ENCODE measurements at places on chromosomes 12 and 14.

- DNase-seq, result no peak
- no peaks in the 10 kb centered on the region for H3K4me1 ChIP-seq
- H3K36me3 ChIP-seq, result no peaks in the 10 kb centered on the region
- H3K27me3 ChIP-seq, result no peaks in the 10 kb centered on the region
- H3K4me3 ChIP-seq, result no peak overlapping the region
Observed at GRCh38 chr12:69129017-69129416, 110.4 kb upstream of the CPSF6 start.

DNA sequence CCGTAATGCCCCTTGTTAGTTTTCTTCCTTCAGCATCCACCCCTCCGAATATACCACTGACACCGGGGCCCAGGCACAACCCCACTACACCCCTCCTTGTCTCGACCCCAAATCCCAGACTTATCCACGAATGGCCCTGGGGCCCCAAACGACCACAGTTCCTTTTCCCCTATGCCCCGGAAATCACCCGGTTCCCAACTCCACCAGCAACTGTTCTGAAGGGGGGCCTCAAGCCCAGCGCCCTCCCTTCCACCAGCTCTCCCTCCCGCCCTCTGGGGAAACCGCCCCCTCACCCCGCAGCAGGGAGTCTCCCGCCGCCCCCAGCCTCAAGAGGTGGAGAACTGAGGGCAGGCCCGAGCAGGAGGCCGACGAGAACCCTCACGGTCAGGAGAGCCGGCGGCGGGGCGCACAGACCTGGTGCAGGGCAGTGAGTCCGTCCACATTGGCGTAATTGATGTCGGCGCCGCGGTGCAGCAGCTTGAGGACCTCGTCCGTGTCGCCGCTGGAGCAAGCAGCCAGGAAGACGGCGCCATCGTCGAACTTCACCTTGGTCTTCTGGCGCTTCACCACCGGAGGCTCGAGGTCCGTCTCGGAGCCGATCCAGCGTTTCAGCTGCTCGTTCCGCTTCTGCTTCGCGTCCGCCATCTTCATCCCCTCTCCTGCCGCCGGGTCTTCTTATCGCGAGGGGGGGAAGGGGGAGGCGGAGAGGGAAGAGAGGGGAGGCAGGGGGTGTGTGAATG, 446 bp downstream of the PPP1R12A start:
- H3K4me3 ChIP-seq, result peak overlapping the region; percentile 81
- H3K27ac ChIP-seq, result peak overlapping the region; percentile 99
- H3K4me1 ChIP-seq, result peaks cover 16% of the 10 kb centered on the region
- H3K27me3 ChIP-seq, result no peaks in the 10 kb centered on the region

- no peaks in the 10 kb centered on the region for H3K27me3 ChIP-seq
- no peaks in the 10 kb centered on the region for H3K4me1 ChIP-seq
- no peaks in the 10 kb centered on the region for H3K36me3 ChIP-seq
- H3K4me3 ChIP-seq, result no peak overlapping the region
- no peak for DNase-seq
Observed at GRCh38 chr12:64840119-64840518, 15.7 kb downstream of the TBC1D30 start.

- DNase-seq, result no peak
- H3K27ac ChIP-seq, result no peak overlapping the region
- no peak overlapping the region for H3K4me3 ChIP-seq
Observed at GRCh38 chr12:85626001-85626783, 210.0 kb downstream of the RASSF9 start.

GRCh38 chr14:92902726-92903125, 20.2 kb upstream of the CHGA start:
- H3K36me3 ChIP-seq, result no peaks in the 10 kb centered on the region
- no peak for DNase-seq
- H3K4me3 ChIP-seq, result no peak overlapping the region

DNA sequence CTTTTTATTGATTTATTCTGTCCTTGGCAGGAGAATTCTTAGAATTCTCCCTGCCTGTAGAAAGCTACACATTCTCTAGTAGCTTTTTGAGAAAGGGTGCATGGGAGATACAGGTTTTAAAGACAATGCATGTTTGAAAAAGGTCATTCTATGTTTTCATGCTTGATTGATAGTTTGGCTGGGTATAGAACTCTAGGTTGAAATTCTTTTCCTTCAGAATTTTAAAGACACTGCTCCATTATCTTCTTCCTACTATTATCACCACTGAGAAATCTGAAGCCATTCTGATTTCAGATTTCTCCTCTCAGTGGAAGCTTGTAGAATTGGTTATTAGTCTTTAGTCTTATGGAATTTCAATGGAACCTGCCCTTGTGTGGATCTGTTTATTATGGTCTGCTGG, 14.0 kb downstream of the ATF7IP start:
- H3K27ac ChIP-seq, result no peak overlapping the region
- no peak overlapping the region for H3K4me3 ChIP-seq
- no peaks in the 10 kb centered on the region for H3K27me3 ChIP-seq

GRCh38 chr14:77055981-77056380, 27.5 kb upstream of the IRF2BPL start:
- no peak for DNase-seq
- H3K4me1 ChIP-seq, result no peaks in the 10 kb centered on the region
- H3K27me3 ChIP-seq, result no peaks in the 10 kb centered on the region
- no peaks in the 10 kb centered on the region for H3K36me3 ChIP-seq

DNA sequence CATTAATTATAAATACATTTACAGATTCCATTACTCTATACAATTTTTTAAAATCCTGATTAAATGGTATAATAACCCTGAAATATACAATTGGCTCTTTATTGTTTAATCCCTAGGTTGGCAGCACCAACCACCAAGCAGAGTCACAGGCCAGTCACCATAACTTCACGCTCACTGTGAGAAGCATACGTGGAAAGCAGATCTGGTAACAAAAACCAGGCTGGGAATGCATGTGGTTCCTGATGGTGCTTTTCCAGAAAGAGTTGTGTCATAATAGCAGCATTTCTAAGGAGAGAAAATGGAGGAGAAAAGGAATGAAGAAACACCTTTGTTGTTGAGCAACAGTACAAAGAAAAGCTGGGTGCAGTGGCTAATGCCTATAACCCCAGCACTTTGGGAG, 66.1 kb downstream of the SIX6 start:
- H3K4me1 ChIP-seq, result no peaks in the 10 kb centered on the region
- H3K4me3 ChIP-seq, result no peak overlapping the region
- DNase-seq, result no peak
- no peaks in the 10 kb centered on the region for H3K36me3 ChIP-seq
- no peaks in the 10 kb centered on the region for H3K27me3 ChIP-seq

- no peak overlapping the region for H3K27ac ChIP-seq
- H3K4me3 ChIP-seq, result no peak overlapping the region
- peaks cover 40% of the 10 kb centered on the region for H3K4me1 ChIP-seq
- DNase-seq, result peak; percentile 91
- H3K27me3 ChIP-seq, result no peaks in the 10 kb centered on the region
Observed at GRCh38 chr14:91173221-91173670, 59.4 kb downstream of the DGLUCY start.

GRCh38 chr12:3545121-3545796, 54.3 kb downstream of the PRMT8 start:
- no peak overlapping the region for H3K4me3 ChIP-seq
- H3K36me3 ChIP-seq, result no peaks in the 10 kb centered on the region
- H3K4me1 ChIP-seq, result no peaks in the 10 kb centered on the region

GRCh38 chr14:80419345-80419744, 208.0 kb upstream of the DIO2 start:
- no peak overlapping the region for H3K27ac ChIP-seq
- H3K4me1 ChIP-seq, result no peaks in the 10 kb centered on the region
- H3K36me3 ChIP-seq, result no peaks in the 10 kb centered on the region
- no peak for DNase-seq
- no peak overlapping the region for H3K4me3 ChIP-seq

GRCh38 chr12:24155042-24155441, 205.6 kb upstream of the SOX5 start:
- DNase-seq, result no peak
- H3K27me3 ChIP-seq, result no peaks in the 10 kb centered on the region
- no peaks in the 10 kb centered on the region for H3K4me1 ChIP-seq
- no peak overlapping the region for H3K4me3 ChIP-seq

GRCh38 chr14:35346738-35347322, 54.6 kb downstream of the PSMA6 start:
- no peaks in the 10 kb centered on the region for H3K36me3 ChIP-seq
- no peak overlapping the region for H3K27ac ChIP-seq
- DNase-seq, result peak; percentile 32
- H3K4me3 ChIP-seq, result no peak overlapping the region

- no peak overlapping the region for H3K27ac ChIP-seq
- DNase-seq, result no peak
- H3K36me3 ChIP-seq, result no peaks in the 10 kb centered on the region
Observed at GRCh38 chr14:67018720-67019119, 170.5 kb upstream of the GARIN2 start.

- DNase-seq, result no peak
- H3K36me3 ChIP-seq, result no peaks in the 10 kb centered on the region
- peaks cover 50% of the 10 kb centered on the region for H3K27me3 ChIP-seq
- peak overlapping the region; percentile 7 for H3K4me3 ChIP-seq
- no peaks in the 10 kb centered on the region for H3K4me1 ChIP-seq
- no peak overlapping the region for H3K27ac ChIP-seq
Observed at GRCh38 chr12:54033106-54033979, 493 bp downstream of the HOXC5 start.

GRCh38 chr12:64080319-64081007, 141.6 kb downstream of the KICS2 start:
- peak overlapping the region; percentile 46 for H3K27ac ChIP-seq
- DNase-seq, result no peak
- H3K4me3 ChIP-seq, result no peak overlapping the region

DNA sequence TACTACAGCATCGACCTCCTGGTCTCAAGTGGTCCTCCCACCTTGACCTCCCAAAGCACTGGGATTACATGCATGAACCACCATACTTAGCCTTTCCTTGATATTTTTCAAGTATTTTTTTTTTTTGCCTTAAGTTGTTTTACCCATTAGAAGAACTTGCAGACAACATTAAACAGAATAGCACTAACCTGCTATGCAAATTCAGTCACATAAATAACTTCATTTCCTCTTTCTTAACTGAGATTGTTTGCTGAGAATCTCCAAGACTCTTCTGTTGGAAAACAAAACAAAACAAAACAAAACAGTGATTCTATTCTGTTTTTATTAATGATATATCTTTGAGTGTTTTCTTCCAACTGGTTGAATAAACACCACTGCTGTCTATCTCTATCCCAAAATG, 115.9 kb upstream of the IFNG-AS1 start:
- H3K36me3 ChIP-seq, result no peaks in the 10 kb centered on the region
- no peak overlapping the region for H3K4me3 ChIP-seq
- H3K27ac ChIP-seq, result no peak overlapping the region
- no peaks in the 10 kb centered on the region for H3K4me1 ChIP-seq
- H3K27me3 ChIP-seq, result no peaks in the 10 kb centered on the region
- DNase-seq, result no peak

DNA sequence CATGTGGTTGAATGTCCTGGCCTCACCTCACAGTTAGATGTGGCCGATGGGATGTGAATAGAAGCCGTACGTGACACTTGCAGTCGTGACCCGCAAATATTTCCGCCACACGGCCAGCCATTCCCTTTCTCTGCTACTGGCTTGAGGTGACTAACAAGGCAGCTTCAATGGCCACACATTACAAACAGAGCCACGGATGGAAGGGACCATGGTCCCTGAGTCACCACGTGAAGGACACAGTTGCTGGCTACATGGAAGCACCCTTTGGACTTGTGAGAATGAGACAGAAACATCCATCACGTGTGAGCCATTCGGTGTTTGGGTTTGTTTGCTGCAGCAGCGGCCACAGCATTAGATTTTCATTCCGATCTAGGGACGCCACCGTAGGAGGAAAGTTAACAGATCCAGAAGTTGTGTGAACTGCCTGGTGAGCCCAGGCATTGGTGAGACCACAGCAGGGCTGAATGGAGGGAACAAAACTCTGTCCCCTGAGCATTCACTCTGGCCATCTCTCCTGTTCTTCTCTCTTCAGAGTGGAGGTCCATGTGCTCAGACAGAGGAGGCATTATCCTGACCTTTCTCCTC, 33.5 kb upstream of the ADGRD1 start:
- H3K4me3 ChIP-seq, result no peak overlapping the region
- no peaks in the 10 kb centered on the region for H3K4me1 ChIP-seq
- H3K27ac ChIP-seq, result peak overlapping the region; percentile 31
- H3K36me3 ChIP-seq, result no peaks in the 10 kb centered on the region
- no peak for DNase-seq
- no peaks in the 10 kb centered on the region for H3K27me3 ChIP-seq

DNA sequence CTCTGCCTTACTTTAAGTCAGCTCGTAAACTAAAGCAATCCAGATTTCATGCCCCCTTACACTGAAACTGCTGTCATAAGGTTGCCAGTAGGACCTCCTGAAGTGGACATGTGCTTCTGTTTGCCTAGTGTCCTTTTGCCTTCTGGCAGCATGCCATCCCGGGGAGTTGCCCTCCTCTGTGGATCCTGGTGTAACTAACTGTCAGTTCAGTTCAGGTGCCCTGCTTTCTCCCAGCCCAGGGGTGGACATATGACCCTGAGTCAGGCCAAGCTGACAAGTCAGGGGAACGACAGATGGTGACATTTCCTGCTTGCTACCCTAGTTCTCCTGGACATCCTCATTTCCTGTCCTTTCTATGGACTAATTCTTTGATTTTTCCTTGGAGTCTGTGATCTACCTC, 25.6 kb downstream of the AKAP6 start:
- no peaks in the 10 kb centered on the region for H3K36me3 ChIP-seq
- no peak overlapping the region for H3K4me3 ChIP-seq
- no peaks in the 10 kb centered on the region for H3K4me1 ChIP-seq
- H3K27me3 ChIP-seq, result no peaks in the 10 kb centered on the region
- no peak overlapping the region for H3K27ac ChIP-seq
- no peak for DNase-seq

DNA sequence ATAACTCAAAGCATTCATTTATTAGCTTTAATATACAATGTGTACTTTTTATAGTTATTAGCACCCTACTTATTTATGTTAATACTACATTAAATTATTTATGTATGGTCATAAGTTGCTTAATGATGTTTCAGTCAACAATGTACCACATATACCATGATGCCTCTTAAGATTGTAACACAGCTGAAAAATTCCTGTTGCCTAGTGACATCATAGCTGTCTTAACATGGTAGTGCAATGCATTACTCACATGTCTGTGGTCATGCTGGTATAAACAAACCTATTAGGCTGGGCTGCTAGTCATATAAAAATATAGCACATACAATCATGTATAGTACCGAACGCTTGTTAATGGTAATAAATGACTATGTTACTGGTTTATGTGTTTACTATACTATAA, 120.4 kb downstream of the ANO6 start:
- H3K4me3 ChIP-seq, result no peak overlapping the region
- peaks cover 3% of the 10 kb centered on the region for H3K36me3 ChIP-seq
- H3K4me1 ChIP-seq, result no peaks in the 10 kb centered on the region
- no peaks in the 10 kb centered on the region for H3K27me3 ChIP-seq

- H3K4me1 ChIP-seq, result no peaks in the 10 kb centered on the region
- no peak for DNase-seq
- H3K27me3 ChIP-seq, result no peaks in the 10 kb centered on the region
- peaks cover 72% of the 10 kb centered on the region for H3K36me3 ChIP-seq
Observed at GRCh38 chr12:124336742-124337520, 42.0 kb downstream of the RFLNA start.

GRCh38 chr12:1162081-1162760, 171.2 kb downstream of the ERC1 start:
- H3K4me3 ChIP-seq, result no peak overlapping the region
- no peaks in the 10 kb centered on the region for H3K36me3 ChIP-seq
- H3K27me3 ChIP-seq, result no peaks in the 10 kb centered on the region
- no peaks in the 10 kb centered on the region for H3K4me1 ChIP-seq

Measured in sigmoid colon (tissue), 7 donors.